Cortex of kidney (tissue), 1 donor: ENCODE measurements at places on chromosomes 5 and 9.

- no peak for DNase-seq
These were observed 115.9 kb downstream of the CDC42SE2 start for GRCh38 chr5:131379723-131380122.

- no peak for DNase-seq
These were observed 84.0 kb downstream of the GNAQ start for GRCh38 chr9:77947651-77948050.

GRCh38 chr9:127214421-127215267 is 49.9 kb upstream of the GARNL3 start:
- no peak for DNase-seq

DNA sequence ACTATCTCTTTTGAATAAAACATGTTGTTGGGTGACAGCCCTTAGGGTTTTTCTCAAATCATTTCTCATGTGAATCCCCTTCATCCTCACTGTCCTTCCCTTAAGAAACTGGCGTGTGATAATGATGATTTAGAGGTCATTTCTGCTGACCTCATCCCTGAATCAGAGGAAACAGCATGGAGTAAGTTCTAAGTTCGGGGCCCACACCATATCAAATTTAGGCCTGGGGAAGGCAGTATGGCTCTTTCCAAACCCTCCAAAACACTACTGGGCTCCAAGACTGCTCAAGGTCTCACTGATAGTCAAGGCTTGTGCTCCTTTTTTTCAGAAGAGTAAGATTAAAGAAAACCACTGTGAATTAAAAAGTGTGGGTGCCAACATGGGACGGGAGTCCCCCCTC is 872 bp upstream of the SMIM3 start:
- DNase-seq: no peak

DNA sequence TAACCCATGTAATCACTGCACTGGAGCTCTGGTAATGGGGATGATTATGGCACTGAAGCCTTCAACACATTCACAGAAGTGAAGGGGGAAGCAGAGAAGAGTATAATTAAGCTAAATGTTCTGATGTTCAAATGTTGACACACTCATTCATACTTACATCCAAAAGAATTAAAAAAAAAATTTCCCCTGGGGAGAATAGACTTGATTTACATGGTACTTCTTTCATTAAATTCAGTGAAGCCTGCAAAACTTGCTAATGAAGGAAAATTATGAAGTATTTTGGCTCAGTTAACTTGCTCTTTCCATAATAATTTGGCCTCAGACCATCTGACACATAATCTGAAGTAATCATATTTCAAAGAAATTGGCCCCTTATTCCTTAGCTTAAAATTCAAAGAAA is 428.8 kb downstream of the SH3GL2 start:
- DNase-seq: no peak

DNA sequence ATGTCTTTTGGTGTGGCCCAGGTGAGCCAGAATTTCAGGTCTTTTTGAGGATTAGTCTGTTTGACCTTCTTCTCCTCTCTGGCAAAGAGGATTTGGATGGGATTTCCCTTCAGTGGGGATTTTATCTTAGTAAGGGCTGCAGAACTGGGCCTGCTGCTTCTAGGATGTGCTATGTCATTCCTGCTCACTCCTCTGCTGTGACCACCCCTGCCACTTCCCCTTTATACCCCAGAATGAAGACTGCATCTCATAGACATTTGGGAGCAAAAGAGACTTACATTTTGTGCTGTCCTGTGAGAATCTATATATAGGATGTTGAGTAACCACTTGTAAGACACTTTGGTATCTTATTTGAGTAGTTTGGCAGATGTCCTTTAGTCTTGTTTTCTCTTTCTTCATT is 76.2 kb downstream of the ARHGAP26 start:
- no peak for DNase-seq

GRCh38 chr5:76273206-76273885 is 129.7 kb upstream of the IQGAP2 start:
- DNase-seq: no peak

GRCh38 chr5:108381954-108382783 is at the start of gene FBXL17:
Gene FBXL17, minus strand, starts transcription at chr5:108382098.
- DNase-seq: peak; percentile 64

DNA sequence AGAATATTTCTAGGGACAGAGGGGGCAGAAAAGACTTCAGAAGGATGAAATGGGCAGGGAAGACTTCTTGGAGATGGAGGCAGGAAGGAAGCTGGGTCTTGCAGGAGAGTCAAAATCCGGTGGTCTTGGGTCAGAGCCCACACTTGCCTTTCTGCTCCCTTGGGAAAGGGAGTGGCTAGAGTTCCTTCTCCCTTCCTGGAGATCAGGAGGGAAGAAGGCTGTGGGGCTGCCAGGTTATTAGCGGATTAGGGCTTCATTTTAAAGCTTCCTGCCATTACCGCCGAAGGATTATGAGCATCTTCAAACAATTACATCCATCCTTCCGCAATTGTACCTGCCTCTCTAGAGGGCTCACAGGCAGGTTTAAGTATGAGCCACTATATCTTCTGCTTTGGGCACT is 19.2 kb upstream of the SYNPO start:
- DNase-seq: no peak

DNA sequence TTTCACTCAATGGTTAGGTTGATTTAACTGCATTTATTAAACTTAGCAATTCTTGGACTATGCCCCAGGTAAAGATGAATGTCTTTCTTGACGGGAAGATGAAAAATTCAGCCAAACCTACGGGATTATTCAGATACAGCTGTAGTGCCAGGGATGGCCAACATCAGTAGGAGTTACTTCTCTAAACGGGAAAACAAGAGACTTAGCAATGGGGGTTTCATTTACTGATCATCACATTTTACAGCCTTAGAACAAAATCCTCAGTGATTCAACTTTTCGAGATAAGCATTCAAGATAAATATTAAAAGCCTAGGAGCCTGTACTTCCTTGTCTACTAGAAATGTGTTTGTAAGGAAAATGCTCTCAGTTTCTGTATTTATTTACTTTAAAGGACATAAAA is 46.1 kb downstream of the S1PR3 start:
- no peak for DNase-seq

DNA sequence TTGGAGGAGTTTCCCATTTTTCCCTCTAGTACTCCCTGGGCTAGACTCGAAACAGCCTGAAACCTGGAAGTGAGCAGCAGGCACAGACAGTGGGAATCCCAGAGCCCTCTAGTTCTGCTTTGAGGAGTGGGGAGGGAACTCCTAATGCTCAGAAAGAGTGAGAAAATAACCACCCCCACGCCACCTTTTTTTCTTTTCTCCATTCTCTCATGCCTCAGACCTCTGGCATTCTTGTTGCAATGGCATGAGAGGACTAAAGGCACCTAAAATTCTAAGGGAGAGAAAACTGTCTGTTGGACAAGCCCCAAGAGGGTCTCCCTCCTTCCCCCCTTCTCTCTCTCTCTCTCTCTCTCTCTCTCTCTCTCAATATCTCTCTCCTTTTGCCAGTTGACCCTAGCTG is 15.1 kb upstream of the IRF1 start:
- DNase-seq: no peak

GRCh38 chr5:174572591-174572990 is 151.8 kb upstream of the MSX2 start:
- no peak for DNase-seq

GRCh38 chr9:22423566-22423965 is 23.1 kb upstream of the DMRTA1 start:
- DNase-seq: no peak

GRCh38 chr9:121495976-121496375 is 3.7 kb downstream of the GGTA1 start:
- no peak for DNase-seq

GRCh38 chr5:1502046-1502736 is 21.6 kb downstream of the LPCAT1 start:
- no peak for DNase-seq

- DNase-seq: no peak
These were observed 81.1 kb downstream of the CDO1 start for GRCh38 chr5:115735108-115735998.
